Fibroblast of the conjunctiva (primary cell): ENCODE measurements at places on chromosomes 16 and 17.
A peak's percentile ranks its signal among the peaks of the same experiment; 100 is the strongest.

DNA sequence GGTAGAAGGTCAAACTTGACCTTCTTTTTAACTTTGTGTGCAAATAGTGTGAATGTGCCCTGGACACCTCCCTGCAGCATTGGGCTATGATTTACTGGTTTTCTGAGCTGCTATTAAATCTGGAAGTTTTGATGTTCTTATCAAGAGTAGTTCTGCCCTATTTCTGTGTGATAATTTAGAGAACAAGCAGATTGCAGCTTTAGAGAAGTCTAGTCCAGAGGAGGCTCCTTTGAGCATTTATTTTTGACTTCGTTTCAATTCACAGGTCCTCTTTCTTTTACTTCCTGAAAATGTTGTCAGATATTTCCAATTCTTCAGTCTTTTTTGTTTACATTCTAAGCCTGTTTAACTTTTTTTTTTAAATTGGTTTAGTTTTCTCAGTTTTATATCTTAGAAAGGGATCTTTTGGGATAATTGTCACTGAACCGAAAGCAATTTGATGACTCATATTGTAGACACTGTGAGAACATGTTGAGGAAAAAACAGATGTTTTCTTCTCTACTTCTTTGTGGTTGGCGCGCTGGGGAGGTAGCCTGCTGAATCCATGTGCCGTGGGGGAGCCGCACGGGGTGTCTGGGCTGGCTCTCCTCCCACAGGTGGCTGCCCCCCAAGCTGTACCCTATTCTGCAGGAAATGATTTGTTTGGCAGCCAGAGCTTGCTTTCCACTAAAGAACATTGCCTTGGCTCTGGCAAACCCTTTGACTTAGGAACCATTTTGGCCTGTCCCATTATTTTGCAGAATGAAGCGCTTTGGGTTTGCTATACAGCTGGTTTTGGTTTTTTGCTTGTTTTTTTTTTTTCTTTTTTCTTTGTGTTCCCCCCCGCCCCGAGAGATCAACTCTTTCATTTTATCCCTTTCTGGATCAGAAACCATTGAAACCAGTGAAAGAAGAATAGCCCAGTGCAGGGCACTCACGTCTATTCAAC is 53.4 kb downstream of the MFSD11 start:
- DNase-seq = no peak

- DNase-seq = no peak
Observed at GRCh38 chr17:33942414-33942813, 312.7 kb upstream of the CCL2 start.

DNA sequence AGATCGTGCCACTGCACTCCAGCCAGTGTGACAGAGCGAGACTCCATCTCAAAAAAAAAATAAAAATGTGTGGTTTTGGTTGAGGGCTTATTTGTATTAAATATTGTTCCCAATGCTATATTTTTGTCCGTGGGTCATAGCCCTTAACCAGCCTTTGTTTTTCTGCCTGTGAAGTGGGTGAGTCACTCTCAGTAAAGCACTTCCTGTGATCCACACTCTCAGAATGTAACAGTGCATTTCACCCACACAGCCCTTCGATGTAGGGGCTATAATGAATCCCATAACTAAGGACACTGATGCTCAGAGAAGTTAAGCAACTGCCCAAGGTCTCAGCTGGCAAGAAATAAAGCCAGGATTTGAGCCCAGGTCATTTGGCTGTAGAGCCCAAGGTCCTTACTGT is 34.7 kb upstream of the POLR3E start:
- DNase-seq = no peak

GRCh38 chr16:14608111-14608566 is 21.9 kb downstream of the PARN start:
- no peak for DNase-seq

- no peak for DNase-seq
Observed at GRCh38 chr17:67469208-67469980, 92.3 kb downstream of the PITPNC1 start.

- no peak for DNase-seq
Observed at GRCh38 chr16:11234884-11235702, 20.9 kb downstream of the SOCS1 start.

DNA sequence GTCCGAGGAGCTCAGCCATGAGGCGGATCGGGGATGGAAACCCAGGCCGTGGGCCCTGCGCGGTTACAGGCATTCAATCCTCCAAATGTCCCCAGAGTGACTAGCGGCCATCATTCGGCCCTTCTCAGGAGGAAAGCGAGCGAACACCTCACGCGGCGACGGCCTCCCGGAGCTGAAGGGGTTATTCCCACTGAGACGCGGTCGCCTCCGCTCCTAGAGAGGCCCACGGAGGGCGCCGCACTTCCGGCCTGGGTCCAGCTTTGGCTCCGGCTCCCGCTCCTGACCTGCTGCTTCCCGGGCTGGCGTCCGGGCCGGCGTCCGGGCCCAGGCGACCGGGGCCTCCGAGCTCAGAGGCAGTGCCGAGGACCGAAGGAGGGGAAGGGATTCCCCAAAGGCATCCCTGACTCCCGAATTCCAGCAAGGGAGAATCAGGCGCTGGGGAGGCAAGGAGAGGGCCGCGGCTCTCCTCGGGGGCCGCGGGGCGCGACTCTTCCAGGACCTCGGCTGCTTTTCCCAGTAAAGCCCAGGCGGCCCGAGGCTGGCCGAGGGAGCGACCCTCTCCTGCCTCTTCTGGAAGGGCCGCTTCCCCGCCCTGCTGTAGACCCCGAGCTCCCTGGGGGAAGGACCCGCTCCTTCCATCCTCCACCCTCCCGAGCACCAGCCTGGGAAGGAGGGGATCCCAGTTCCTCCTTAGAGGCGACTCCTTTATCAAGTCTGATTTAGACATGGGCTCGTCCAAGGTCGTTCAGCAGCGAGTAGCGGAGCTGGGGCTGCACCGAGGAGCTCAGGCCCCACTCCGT is 18.6 kb upstream of the ZNF629 start:
- DNase-seq = peak; percentile 58

GRCh38 chr16:74617206-74617788 is 10.4 kb upstream of the GLG1 start:
- no peak for DNase-seq

GRCh38 chr16:30394592-30395154 is 547 bp upstream of the ZNF48 start:
- DNase-seq = no peak

GRCh38 chr17:8072729-8073461 is 14.6 kb downstream of the ALOX12B start:
- DNase-seq = no peak

DNA sequence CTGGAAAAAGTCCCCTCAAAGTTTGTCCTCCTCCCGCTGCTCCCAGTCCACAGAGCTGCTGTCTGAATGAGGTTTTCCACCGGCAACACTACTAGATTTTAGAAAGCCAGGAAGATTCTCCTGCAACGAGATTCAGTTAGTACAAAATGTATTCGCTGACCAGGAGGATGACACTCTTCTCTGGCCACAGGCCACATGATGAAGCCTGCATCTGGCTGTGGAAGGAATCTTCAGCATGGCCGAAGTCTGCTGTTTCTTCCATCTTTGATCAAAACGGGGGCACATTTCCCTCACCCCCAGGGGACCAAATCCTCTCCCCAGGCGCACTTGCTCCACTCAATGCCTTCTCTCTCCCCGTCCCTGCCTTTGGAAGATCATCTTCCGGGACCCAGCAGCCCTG is 215.8 kb upstream of the NLRP1 start:
- no peak for DNase-seq

DNA sequence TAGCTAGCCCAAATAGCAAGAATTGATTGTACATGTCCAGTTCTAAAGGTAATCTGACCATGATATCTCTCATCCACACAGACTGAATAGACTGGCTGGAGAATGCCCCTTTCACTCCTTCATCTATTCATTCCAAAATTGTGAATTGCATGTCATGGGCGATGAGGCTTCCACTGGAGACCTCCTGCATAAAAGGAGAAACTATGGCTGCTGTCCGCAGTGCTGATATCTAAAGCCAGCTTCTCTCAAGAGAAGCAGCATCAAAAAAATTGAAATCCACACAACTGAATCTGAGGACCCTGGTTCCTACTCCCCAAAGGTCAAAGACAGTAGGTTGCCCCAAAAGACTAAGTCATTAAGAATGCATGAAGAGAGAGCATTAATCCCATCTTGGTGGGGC is 7.9 kb upstream of the SCNN1G start:
- no peak for DNase-seq

DNA sequence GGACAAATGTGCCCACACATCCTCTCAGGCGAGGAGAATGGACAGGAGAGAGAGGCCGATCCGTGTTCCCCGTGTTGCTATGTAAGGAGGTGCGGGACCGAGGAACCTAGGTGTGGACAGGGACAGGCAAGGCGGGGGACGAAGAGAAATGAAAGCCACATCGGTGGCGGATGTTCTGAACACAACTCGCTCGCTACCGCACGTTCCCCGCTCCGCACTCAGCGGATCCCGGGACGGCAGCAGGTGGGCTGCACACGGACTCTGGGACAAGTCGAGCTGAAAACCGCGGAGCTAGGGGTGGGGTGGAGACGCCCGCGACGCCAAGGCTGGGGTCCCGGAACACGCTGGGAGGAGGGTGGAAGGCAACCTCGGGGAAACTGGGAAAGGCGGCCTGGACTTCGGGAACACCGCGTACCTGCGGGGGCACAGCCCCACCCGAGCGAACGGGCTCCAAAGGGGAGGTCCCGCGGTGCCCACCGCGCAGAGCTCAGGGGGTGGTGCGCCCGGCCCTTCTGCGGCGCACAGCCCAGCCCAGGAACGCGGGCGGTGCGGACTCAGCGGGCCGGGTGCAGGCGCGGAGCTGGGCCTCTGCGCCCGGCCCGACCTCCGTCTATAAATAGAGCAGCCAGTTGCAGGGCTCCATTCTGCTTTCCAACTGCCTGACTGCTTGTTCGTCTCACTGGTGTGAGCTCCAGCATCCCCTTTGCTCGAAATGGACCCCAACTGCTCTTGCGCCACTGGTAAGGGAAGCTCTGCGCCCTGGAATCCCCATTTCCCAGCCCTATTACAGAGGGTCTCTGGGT is at the start of gene MT1E:
TSS of gene MT1E (plus strand) at position 642 of the 803 bp plus-strand sequence. CDS start at position 713, 71 bp downstream.
- no peak for DNase-seq

GRCh38 chr17:35927714-35928113 is 2.9 kb downstream of the RDM1 start:
- no peak for DNase-seq

GRCh38 chr17:57597531-57598453 is 147.3 kb downstream of the CCDC182 start:
- DNase-seq = peak; percentile 65

GRCh38 chr17:80647746-80648145 is 103.1 kb downstream of the RPTOR start:
- DNase-seq = peak; percentile 17

- no peak for DNase-seq
Observed at GRCh38 chr17:53336281-53336680, 486.4 kb upstream of the KIF2B start.

DNA sequence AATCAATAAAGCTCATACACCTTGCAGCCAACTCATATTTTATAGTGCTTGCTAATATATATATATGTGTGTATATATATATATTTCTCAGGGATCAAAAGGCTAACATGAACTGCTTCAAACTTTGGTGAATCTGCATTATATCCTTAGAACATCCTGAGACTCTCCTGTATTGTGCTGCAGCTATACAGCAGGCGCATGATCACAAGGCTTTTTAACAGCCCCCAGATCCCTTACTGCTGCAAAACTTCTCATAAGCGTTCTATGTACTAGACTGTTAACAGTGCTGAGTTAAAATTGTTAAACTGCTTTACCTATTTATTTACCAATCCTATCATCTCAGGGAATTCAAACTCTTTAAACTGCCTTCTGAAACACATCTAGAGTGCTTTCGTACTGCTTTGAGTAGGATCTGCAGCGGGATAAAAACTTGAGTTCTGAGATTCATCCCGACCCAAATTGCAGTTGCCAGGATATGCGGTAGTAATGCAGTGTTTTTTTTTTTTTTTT is 1.3 kb downstream of the GPATCH8 start:
- no peak for DNase-seq

DNA sequence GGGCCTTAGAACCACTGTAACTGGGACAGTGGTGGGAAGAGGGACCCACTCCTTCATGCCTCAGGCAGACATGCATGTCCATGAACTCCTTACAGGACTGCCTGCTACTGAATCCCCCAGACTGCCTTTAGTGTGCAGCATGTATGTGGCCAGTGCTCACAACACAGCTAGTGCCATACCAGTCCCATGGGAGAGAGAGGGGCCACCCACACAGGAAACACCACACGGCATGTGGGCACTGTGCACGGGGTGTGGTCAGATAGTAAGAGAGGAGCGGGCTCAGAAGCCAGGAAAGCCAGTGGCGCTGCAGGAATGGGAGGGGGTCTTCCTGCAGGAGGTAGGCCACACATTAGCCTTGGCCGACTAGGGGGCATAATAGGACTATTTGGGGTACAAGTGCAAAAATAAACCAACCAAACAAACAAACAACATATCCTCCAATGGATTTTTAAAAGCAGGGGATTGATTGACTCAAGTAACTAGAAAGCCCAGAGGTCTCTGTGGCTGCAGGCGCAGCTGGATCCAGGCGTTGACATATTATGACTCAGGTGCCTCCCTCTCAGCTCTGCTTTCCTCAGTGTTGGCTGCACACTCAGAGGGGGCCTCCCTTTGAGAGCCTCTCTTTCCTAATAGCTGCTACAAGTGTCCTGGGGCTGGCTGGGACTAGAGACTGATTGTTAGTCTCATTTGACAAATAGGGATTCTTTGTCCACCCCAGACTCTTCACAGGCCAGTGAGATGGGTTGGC is 104.4 kb downstream of the AMFR start:
- no peak for DNase-seq

GRCh38 chr16:70777973-70778406 is 23.0 kb downstream of the VAC14 start:
- peak; percentile 56 for DNase-seq

DNA sequence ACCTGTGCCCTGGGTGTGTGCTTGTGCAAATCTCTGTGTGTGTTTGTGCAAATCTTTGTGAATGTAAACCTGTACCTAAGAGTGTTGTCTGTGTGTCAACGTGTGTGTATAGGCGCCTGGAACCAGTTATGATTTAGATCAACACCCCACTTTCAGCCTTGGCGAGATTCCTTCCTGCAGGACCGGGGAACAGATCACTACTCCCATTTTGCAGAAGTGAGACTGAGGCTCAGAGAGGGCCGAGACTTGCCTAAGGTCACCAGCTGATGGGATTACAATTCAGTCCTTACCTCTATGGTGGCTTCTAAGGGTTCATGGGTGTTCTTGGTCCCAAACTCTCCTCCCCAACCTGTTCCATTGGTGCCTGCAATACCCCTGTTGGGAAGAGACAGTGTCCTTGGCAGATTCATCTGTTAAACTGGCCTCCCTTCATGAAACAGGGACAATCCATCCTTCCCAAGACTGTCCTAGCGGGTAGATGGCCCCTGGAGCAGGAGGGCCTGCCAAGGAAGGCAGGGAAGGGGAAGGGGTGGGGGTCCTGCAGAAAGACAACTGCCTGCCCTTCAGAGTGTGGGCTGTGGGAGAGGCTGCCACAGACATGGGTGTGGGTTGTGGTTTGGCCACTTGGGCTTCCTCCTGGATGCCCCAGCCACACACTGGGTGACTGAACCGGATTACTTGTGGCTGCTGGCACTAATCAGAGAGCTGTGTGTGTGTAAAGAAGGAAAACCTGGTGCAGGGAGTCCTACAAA is 6.9 kb upstream of the MAPK7 start:
- DNase-seq = no peak

- no peak for DNase-seq
Observed at GRCh38 chr17:55648086-55648485, 74.6 kb downstream of the TMEM100 start.
